Mesenteric fat pad (tissue), 1 donor: ENCODE measurements at places on chromosomes 13 and 19. TPM values are rescaled to one million over a fixed set of nuclear protein-coding genes. Genes with fewer than 3 reads are reported as not detected.

DNA sequence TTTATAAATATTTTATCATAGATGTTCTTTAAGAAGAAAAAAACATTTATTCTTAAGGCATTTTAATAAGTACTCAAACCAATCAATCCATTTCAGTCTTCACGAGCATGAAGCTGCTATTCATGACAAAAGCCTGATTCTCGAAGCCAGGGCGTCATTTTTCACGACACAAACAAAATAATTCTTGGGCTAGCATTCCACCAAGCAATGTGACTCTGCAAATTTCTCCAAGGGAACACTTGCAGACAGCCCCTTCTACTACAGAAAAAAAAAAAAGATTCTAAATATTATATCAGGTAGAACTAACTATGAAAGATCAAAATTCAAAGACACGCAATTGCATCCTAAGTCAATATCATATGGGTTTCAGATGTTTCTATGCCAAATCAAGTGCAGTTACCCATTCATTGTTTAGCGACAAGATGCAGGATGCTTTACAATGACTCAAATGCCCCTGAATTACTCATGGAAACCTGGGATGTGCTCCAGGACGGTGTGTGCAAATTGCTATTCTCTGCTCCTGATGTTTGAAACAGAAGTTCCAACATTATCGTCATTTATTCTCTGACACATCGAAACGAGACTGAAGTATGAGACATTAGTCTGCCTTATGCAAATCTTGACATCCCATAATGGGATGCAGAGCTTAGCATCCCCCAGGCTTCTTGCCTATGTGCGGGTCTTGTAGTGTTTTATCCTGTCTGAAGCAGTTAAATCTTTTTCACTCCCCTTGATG, 517.7 kb downstream of the MYO16 start:
- no peak for DNase-seq

- DNase-seq, result no peak
Observed at GRCh38 chr13:109627649-109628048, 158.7 kb downstream of the IRS2 start.

DNA sequence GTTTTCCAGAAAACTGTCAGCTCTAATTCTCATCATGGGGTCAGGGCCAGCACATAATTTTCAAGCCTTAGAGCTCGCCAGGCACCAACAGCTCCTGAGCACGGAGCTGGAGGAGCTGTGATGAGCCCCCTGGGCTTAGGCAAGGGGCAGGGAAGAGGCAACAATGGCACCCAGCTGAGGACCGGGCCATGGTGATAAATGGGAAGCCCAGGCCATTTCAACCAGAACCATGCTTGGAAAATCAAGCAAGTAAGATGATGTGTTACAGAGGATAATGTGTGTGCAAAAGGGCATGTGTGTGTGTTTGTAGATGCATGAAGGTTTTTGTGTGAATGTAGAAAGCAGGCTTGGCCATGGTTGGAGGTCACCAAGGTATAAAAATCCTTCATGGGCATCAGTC, 66.8 kb upstream of the UBAC2 start:
- no peak for DNase-seq

DOCK9 gene
- total RNA-seq, result 127 TPM

ZNF723 gene
- total RNA-seq, result not detected
